ENCODE measurements at places on chromosomes 13 and 19. TPM values are rescaled to one million over a fixed set of nuclear protein-coding genes. Genes with fewer than 3 reads are reported as not detected.

GRCh38 chr13:109152941-109153340 is 523.5 kb downstream of the MYO16 start:
- DNase-seq, result no peak
- H3K36me3 ChIP-seq, result no peaks in the 10 kb centered on the region
- no peak overlapping the region for H3K4me3 ChIP-seq
- no peaks in the 10 kb centered on the region for H3K27me3 ChIP-seq

DNA sequence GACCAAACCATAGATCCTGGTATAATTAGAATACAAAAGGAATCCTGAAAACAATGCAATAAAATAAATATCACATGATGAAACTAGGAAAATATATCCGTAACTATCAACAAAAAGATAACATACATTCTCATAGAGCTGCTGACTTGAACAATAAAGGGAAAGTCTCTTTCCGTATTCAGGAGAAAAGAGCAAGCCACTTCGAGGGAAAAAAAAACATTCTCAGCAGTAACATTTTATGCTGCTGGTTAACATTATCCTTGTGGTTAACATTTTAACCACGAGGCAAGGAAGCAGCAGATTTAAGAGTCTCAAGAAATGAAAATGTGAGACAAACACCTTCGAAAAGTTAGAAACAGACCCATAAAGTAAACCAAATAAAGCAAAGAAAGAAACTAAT is 25.8 kb downstream of the NALCN start:
- H3K27ac ChIP-seq, result no peak overlapping the region
- H3K4me3 ChIP-seq, result no peak overlapping the region
- DNase-seq, result no peak
- H3K27me3 ChIP-seq, result no peaks in the 10 kb centered on the region
- no peaks in the 10 kb centered on the region for H3K36me3 ChIP-seq

GRCh38 chr13:110304256-110304655 is 2.7 kb downstream of the COL4A1 start:
- no peak for DNase-seq
- peaks cover 7% of the 10 kb centered on the region for H3K4me1 ChIP-seq
- H3K4me3 ChIP-seq, result peak overlapping the region; percentile 55

- no peaks in the 10 kb centered on the region for H3K27me3 ChIP-seq
- H3K27ac ChIP-seq, result no peak overlapping the region
- no peak for DNase-seq
- no peak overlapping the region for H3K4me3 ChIP-seq
- no peaks in the 10 kb centered on the region for H3K36me3 ChIP-seq
- H3K4me1 ChIP-seq, result peaks cover 10% of the 10 kb centered on the region
Observed at GRCh38 chr13:97341135-97341534, 92.8 kb upstream of the RAP2A start.

- peaks cover 68% of the 10 kb centered on the region for H3K27me3 ChIP-seq
- no peaks in the 10 kb centered on the region for H3K4me1 ChIP-seq
- H3K4me3 ChIP-seq, result peak within 1 kb of the TSS; percentile 21
Observed at GRCh38 chr13:28820099-28821051, at the start of gene MTUS2. Gene MTUS2 (plus strand): TSS chr13:28820339.

DNA sequence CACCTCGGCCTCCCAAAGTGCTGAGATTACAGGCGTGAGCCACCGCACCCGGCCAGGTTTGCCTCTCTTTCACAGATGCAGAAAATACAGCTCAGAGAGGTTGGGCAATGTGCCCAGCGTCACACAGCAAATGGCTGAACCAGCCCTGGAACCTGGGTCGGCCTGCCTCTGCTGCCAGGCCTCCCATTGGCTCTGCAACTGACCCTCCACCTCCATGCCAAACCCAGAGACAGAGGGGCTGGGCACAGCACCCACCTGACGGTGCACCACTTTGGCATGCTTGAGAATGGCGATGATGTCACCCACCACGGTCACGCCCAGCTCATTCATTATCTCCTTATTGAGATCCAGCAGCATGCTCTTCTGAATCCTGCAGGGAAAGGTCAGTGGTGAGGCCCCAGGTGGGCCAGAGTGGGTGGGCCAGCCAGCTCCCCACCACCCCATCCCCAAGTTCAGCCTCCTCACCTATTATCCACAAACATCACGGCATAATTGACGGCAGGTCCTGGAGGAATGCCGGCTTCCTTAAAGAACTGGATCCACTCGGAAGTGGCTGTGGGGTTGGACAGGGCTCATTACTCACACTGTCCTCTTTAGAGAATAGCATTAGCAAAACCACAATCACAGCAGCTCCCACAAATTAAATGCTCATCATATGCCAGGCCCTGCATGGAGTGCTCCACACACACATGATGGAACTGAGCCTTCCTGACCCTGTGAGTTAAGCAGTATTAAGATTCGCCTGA is 12.2 kb downstream of the C19orf47 start:
- DNase-seq, result peak; percentile 28
- H3K36me3 ChIP-seq, result no peaks in the 10 kb centered on the region
- no peak overlapping the region for H3K4me3 ChIP-seq
- no peaks in the 10 kb centered on the region for H3K27me3 ChIP-seq

GRCh38 chr13:112752711-112753541 is 63.1 kb downstream of the ATP11A start:
- no peak overlapping the region for H3K4me3 ChIP-seq
- peaks cover 6% of the 10 kb centered on the region for H3K4me1 ChIP-seq
- DNase-seq, result no peak
- H3K27me3 ChIP-seq, result no peaks in the 10 kb centered on the region
- peaks cover 15% of the 10 kb centered on the region for H3K36me3 ChIP-seq

- no peaks in the 10 kb centered on the region for H3K4me1 ChIP-seq
- DNase-seq, result no peak
- no peaks in the 10 kb centered on the region for H3K27me3 ChIP-seq
- no peak overlapping the region for H3K4me3 ChIP-seq
- no peaks in the 10 kb centered on the region for H3K36me3 ChIP-seq
- H3K27ac ChIP-seq, result no peak overlapping the region
Observed at GRCh38 chr13:92640936-92641335, 585.7 kb upstream of the GPC6 start.

GRCh38 chr13:77535448-77535847 is at the start of gene SCEL:
Gene SCEL (plus strand): TSS chr13:77535706. CDS start chr13:77555876, 20,170 bp downstream.
- no peaks in the 10 kb centered on the region for H3K27me3 ChIP-seq
- H3K4me3 ChIP-seq, result peak within 1 kb of the TSS; percentile 10
- H3K27ac ChIP-seq, result peak within 1 kb of the TSS; percentile 64
- no peaks in the 10 kb centered on the region for H3K4me1 ChIP-seq

DNA sequence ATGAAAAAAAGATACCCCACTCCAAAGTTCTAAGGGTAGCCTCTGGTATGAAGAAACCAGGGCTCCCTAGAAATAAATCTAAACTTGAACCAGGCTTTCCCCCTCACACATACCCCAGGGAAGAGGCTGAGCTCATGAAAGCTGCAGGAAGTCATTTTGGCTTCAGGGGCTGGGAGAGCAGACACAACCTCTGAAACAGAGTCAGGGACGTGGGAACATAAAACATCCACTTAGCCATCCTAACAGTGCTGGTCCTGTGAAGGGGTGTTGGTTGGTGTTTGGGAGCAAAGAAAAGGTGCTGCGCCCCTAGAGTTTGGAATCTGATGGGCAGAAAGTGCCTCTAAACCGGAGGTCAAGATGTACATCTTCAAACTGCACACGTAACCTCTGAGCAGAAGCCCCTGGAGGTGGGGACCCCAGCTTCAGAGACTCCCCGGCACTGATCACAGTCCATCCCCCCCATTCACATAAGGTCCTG is 15.8 kb downstream of the RAB3D start:
- H3K36me3 ChIP-seq, result peaks cover 39% of the 10 kb centered on the region
- H3K4me3 ChIP-seq, result peak overlapping the region; percentile 7
- no peaks in the 10 kb centered on the region for H3K27me3 ChIP-seq

GRCh38 chr13:34803756-34804155 is 138.3 kb upstream of the NBEA start:
- no peaks in the 10 kb centered on the region for H3K4me1 ChIP-seq
- no peak overlapping the region for H3K27ac ChIP-seq
- no peaks in the 10 kb centered on the region for H3K27me3 ChIP-seq
- no peak for DNase-seq
- no peaks in the 10 kb centered on the region for H3K36me3 ChIP-seq

DNA sequence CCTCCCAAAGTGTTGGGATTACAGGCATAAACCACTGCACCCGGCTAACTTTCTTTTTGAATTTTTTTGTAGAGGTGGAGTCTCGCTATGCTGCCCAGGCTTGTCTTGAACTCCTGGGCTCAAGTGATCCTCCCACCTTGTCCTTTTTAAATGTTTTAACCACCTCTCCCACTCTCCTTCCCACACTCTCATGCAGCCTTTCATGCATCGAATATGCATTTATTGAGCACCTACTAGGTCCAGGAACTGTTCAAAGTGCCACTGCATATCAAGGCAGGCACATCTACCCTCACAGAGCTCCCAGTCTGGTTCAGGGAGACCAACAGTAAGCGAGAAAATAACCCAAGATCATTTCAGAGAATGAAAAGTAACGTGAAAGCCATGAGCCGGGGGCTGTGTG is 1.2 kb downstream of the TICAM1 start:
- H3K27ac ChIP-seq, result peak overlapping the region; percentile 85
- H3K4me3 ChIP-seq, result peak overlapping the region; percentile 93
- H3K36me3 ChIP-seq, result peaks cover 8% of the 10 kb centered on the region
- no peak for DNase-seq

The ZNF507 gene
- total RNA-seq, result 14.0 TPM

The KASH5 gene
- 3.6 TPM for total RNA-seq

The MAP4K1 gene
- total RNA-seq, result 6.1 TPM

The SIAH3 gene
- total RNA-seq, result not detected

The PALM3 gene
- 8.7 TPM for total RNA-seq
